Stimulated activated CD4-positive, alpha-beta T cell treated with anti-CD3 and anti-CD28 coated beads, Interleukin-15, amount 100 ng/mL, for 1 hour (primary cell): ENCODE measurements at places on chromosomes 13 and 19.

GRCh38 chr13:80866921-80867320, 526.0 kb upstream of the SPRY2 start:
- no peak for DNase-seq

GRCh38 chr19:32464279-32464678, 58.7 kb downstream of the DPY19L3 start:
- DNase-seq = no peak

- no peak for DNase-seq
Observed at GRCh38 chr13:85520445-85520844, 278.8 kb downstream of the SLITRK6 start.

GRCh38 chr19:7552781-7553180, 17.3 kb downstream of the PNPLA6 start:
- DNase-seq = no peak

DNA sequence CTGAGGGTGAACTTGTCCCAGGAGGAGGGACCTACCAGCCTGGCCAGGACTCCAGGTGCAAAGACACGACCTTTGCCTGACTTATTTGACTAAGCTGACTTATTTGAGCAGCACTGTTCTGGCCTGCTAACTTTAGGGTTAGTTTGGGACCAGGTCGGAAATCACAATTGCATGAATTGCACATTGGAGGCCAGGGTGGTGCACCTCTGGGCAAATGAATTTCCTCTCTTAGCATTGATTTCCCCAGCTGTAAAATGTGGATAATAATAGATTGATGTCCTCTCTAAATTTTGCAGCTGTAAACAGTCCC, 1.4 kb upstream of the BST2 start:
- no peak for DNase-seq

DNA sequence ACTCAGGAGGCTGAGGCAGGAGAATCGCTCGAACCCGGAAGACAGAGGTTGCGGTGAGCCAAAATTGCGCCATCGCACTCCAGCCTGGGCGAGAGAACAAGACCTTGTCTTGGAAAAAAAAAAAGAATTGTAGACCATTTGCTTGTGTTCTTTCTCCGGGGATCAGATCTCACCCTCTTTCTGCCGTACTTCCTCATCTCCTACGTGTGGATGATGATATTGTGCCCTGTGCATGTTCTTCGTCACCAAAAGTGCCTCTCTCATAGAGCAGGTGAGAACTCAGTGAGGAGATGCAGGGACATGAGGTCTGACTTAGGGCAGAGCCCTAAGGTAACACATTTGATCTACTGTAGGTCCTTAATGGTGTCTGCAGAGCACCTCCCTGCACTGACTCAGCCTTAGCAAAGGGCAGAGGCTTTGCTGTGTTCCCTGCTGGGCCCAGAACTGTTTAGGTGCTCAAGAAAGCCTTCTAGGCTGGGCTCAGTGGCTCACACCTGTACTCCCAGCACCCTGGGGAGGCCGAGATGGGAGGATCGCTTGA, 1.3 kb downstream of the APOC2 start:
- no peak for DNase-seq

- DNase-seq = no peak
Observed at GRCh38 chr13:46520166-46520565, 32.8 kb upstream of the LRCH1 start.

DNA sequence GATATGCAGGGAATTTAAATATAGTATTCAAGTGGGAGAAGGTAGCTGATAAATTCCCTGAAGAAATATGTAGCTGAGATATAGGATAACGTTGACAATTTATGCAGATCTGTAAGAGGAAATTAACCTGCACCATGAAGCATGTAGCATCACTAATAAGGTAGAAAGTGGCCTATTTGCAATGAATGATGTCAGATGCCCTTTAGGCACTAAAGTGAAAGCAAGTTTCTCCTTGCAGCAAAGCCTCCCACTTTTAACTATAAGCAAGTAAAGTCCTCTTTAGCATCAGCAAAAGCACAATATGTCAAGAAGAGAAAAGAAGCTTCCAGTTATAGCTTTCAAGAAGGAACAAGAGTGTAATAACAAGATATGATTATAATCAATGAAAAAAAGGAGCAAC, 102.5 kb upstream of the SLITRK1 start:
- DNase-seq = no peak

GRCh38 chr13:50140153-50140552, 124.9 kb downstream of the KCNRG start:
- no peak for DNase-seq

DNA sequence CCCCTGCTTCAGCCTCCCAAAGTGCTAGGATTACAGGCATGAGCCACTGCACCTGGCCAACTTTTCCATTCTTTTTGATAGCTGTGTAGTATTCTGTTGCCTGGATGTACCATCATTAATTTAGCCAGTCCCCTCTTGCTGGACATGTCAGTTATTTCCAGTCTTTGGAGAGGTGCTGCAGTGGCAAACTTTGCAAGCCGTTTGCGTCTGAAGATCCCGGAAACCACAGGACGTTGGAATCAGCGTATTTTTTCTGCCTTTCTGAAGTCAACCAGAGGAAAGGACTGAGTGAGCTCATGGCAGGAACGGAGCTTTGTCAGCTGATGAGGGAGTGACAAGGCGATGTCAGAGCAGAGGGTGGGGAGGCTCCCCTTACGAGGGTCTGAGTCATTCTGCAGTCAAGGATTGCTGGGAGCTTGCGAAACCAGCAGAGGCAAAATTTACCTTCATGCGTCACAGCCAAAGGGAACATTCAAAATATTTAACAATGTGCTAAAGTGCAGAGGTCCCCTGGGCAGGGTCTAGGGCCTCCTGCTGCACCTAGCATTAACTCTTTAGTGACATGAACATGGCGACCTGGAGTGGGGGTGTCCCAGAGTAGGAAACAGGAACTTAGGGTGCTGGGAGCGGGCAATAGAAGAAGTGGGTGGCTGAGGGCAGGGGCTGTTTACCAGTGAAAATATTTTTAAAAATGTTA, 5.6 kb downstream of the C5AR1 start:
- no peak for DNase-seq

DNA sequence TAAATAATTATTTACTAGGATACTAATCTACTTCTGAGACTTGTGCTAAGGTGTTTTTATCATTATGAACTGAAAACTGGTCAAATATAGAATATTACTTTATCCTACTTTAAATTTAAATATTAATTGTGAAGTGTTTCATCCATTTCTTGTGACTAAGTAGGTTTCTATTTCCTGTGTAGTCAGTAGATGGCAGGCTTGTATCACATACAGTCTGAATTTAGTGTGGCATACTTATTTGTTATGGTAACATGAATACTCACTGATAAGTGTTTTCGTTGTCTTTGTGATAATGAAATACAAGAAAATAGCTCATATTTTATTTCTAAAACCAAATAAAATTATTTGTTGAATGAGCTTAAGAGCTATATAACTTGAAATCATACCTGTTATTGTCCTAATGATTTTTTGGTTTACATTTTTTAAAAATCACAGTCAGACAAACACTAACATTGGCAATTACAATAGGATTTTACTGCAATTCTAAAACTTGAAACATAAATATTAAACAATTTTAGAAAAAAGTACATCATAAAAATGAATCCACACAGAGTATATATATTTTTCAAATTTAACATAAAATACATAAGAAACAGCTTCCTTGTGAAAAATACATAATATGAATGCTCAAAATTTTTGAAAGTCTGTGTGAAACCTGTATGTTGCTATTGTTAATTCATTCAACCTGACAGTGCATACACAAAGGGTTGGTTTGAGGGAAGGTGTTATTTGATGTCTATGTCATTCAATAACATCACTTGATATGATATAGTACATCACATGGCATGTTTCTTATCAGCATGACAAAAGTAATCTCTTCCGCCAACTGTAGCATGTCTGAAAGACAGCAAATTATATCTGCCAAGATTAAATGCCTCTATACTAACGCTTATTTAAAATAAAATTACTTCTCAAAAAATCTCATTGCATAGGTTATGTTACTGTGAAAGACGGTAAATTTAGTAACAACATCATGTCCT, 904.8 kb upstream of the PCDH20 start:
- no peak for DNase-seq

DNA sequence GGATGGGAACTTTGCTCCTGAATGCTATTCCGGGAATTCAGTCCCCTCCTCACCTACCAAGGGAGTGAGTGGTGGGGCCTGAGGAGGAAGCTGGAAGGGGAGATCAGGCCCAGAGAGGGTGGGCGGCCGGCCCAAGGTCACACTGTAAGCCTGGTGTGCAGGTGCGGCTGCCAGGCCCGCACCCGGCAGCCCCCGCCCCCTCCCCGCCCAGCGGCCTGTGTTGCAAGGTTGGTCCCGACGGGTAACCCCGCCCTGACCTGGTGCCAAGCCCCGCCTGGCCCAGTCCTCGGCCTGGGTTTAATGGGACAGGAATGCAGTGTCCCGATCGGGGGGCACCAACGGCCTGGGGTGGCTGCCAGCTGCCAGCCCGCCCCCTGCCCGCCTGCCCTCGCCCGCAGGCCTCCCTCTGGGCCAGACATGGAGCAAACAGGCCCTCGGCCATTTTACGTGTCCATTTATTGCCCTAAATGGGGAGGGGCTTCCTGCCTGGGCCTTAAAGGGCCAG, 5.5 kb downstream of the ZBTB7A start:
- DNase-seq = no peak

- no peak for DNase-seq
Observed at GRCh38 chr13:102276404-102276803, 125.4 kb downstream of the FGF14 start.

- DNase-seq = no peak
Observed at GRCh38 chr19:15813916-15814315, 1.5 kb downstream of the OR10H1 start.

- no peak for DNase-seq
Observed at GRCh38 chr13:28623782-28624706, 34.9 kb upstream of the POMP start.

DNA sequence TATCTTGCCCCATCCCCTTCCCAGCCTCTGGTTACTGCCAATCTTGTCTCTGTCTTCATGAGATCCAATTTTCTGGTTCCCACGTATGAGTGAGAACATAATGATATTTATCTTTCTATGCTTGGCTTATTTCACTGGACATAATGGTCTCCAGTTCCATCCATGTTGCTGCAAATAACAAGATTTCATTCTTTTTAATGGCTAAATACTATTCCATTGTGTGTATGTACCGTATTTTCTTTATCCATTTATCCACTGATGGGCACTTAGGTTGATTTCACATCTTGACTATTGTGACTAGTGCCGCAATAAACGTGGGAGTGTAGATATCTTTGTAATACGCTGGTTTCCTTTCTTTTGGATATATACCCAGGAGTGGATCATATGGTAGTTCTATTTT, 43.0 kb downstream of the CHST8 start:
- no peak for DNase-seq

GRCh38 chr19:31725051-31725450, 375.8 kb upstream of the TSHZ3 start:
- DNase-seq = no peak

GRCh38 chr19:3954107-3954506, 16.8 kb downstream of the DAPK3 start:
- no peak for DNase-seq

DNA sequence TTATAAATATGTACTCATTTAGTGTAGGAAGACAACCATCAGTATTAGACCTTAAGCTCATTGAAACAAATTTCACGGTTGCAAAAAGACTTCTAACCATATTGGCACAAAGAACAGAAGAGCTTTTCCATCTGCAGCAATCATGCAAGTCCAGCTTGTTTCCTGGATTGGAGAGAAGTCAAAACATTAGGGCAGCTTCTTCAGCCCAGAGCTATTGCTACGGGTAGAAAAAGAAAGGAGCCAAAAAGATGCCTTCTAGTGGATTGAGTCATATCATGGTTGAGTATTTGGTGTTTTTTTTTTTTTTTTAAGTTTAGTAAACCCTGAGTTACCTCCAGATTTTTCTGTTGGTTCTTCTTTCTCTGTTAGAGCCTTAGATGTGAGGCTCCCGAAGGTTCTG, 99.8 kb downstream of the WDFY2 start:
- DNase-seq = no peak

DNA sequence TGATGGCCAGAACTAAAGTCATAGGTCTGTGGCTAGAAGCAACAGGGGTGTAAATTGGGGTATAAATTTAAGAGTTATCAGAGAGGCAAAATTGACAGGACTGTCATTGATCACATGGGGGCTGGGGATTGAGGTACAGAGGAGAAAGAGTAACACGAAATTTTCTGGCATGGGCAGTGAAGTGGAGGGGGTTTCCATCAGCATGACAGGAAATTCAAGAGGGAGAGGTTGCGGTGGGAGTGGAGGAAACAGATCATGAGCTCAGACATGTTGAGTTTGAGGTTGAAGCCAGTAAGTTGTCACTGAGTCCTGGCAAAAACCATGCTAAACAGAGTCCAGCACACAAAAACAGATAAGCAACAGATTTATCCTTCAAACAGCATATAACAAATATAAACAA, 192.1 kb upstream of the TSC22D1 start:
- no peak for DNase-seq

DNA sequence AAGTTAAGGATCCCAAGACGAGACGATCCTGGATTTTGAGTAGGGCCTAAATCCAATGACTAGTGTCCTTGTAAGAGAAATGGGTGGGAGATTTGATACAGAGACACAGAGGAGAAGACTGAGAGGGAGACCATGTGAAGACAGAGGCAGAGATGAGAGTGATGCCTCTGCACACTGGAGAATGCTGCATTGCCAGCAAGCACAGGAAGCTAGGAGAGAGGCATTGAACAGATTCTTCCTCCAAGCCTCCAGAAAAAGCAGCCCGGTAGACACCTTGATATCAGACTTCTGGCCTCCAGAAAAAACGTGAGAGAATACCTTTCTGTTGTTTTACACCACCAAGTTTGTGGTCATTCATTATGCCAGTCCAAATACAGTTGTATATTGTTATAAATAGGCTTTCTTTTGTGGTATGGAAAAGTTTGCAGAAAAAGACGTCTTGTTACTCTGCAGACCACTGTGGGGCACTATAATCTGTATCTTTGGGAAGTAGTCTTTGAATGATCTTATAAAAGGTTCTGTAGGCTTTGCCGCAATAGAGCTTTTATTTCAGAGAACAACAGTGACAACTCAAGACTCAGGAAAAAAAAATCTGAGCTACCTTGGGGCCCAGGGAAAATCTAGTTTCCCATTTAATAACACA, 17.9 kb upstream of the RFC3 start:
- DNase-seq = no peak

GRCh38 chr13:74761801-74762757, 627.9 kb upstream of the KLF12 start:
- no peak for DNase-seq

DNA sequence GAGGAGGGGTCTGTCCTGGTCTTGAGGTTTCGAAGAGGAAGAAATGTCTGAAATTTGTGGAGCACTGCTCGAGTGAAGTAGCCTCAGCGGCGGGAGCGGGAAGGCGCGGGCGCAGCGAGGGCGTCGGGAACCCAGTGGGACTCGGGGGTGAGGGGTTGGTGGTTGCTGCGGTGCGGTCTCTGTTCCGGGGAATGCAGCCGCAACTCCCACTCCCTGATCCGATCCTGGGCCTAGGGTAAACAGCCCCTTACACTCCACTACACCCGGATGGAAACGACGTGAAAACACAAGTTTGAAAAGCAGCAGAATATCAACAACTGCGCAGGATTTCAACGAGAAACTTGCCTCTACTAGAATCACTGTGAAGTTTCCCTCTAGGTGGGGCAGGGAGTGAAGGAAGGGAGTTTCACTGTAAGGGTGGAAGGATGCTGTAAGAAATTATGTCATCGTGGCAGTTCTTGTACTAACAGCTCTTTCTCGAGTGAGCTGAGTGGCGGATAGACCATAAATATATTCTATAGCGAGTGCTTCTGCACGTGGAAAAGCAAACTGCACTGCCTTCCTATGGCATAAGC, 2.0 kb upstream of the KLF12 start:
- DNase-seq = no peak

GRCh38 chr13:50631041-50631440, 212.5 kb downstream of the DLEU7 start:
- no peak for DNase-seq

GRCh38 chr19:8311461-8312260, 3.5 kb upstream of the CD320 start:
- no peak for DNase-seq
